ENCODE measurements at places on chromosomes 2 and 18.

DNA sequence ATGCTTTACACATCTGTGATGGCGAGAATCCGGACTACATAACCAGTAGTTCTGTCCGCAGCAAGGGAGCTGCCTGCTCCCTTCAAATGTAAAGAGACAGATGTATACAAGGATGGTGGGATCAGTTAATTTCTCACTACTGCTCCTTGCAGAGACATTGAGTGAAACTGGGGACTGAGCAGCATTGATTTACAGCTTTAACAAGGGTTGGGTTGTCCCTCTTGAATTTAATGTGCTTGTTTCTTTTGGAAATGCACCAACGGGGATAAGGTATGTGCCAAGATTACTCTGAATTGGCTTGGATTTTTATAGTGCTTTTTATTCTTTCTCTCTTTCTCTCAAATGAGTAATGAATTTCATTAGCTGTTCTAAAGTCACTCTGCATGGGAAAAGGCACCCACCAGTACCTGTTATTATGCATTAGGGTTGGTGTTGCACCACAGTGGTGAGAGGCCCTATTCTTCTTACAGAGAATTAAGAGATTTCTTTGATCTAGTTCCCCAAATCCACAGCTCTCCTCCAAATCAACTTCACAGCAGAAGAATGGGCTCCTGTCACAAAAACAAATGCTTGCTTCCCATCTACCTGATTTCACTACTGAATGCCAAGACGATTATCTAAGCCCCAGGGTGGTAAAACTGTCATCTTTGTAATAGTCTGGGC lies 107.6 kb downstream of the DOCK10 start:
- DNase-seq = no peak

DNA sequence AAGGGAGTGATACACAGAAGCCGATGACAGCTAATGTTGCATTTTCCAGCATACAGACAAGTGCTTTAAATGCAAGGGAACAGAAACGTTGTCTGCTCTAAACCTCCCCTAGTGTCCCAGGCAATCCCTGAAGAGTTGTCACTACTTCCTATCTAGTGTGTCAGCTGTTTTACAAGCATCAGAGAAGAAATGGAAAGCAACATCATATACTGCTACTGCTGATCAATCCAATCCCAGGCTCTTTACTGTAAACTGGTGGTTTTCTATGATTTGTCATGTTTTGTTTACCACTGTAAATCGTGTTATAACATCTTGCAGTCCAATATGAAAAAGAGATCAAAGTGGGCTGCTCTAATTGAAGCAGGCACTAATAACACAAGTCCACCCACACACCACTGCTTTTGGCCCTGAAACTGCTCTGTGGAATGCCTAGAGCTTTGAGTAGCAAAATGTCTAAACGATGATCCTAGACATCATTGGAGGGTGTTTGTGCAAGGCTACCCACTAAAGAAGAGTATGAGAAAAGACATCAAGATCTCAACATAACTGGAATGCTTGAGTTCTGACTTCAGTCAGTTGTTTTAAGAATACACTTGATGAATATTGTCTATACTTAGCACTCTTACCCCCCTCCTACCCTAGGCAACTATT lies 18.1 kb upstream of the ROCK1 start:
- DNase-seq = peak; percentile 86

GRCh38 chr2:217398101-217398500 lies 538.2 kb upstream of the TNP1 start:
- DNase-seq = no peak

- DNase-seq = no peak
Measured at GRCh38 chr2:63698786-63699548, 110.2 kb downstream of the MDH1 start.

DNA sequence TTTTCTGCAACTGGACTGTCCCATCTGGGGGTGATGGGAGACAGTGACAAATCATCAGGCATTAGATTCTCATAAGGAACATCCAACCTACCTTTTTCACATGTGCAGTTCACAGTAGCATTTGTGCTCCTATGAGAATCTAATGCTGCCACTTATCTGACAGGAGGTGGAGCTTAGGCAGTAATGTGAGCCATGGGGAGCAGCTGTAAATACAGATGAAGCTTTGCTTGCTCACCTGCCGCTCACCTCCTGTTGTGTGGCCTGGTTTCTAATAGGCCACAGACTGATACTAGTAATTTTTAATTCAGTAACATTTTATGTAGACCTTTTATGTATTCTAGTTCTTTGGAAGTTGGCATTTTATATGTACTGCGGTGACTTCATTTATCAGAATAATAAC lies 180.1 kb upstream of the SPOPL start:
- DNase-seq = no peak

DNA sequence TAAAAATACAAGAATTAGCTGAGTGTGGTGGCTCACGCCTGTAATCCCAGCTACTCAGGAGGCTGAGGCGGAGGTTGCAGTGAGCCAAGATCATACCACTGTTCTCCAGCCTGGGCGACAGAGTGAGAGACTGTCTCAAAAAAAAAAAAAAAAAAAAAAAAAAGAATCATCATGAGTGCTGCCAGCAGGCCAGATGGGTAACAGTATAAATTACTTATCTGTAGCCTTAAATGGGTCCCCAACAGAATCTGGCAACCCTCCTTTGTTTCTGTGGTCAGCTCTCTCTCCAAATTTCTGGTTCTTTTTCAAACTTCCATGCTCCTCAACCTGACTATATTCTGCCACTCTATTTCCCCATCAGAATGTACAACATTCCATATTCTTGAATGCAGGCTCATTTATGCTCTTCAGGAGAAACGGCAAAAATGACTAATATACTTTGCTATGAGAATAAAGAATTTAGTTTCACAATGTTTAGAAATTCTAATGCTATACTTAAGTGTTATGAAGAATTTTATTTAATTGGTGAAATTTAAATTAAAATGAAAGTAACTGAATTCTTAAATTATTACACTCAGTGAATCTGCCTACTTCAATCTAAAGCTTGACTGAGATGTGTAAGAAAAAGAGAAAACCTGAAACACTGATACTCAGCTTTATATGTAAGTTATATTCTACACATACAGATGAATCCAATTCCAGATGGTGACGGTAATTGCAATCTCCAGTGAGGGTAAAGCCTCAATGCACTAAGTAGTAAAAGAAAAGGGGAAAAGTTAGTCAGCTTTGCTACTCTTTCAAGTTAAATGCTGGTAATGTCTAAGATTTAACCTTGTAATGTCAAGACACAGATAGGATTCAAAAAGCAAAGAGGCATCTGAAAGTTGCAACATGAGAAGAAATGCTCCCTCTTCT lies 24.8 kb downstream of the LPIN2 start:
- DNase-seq = peak; percentile 77

DNA sequence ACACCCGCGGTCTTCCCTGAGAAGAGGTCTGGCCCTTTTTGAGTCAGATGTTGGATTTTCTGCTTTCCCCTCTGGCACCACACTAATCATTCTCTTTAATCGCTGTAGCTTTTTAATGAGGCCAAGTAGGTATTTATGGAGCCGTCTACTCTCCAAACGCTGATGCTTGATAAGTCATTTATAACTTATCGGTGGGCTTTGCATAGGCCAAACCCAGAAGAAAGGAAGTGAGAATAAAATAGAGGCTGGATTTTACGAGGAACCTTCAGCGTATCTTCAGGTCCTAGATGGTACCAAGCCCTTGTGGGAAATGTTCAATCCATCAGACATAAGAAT lies 142.5 kb upstream of the CTAGE1 start:
- no peak for DNase-seq

GRCh38 chr2:240702640-240703011 lies 11.0 kb downstream of the AQP12A start:
- no peak for DNase-seq

GRCh38 chr2:119713819-119714490 lies 35.0 kb downstream of the TMEM177 start:
- DNase-seq = no peak

DNA sequence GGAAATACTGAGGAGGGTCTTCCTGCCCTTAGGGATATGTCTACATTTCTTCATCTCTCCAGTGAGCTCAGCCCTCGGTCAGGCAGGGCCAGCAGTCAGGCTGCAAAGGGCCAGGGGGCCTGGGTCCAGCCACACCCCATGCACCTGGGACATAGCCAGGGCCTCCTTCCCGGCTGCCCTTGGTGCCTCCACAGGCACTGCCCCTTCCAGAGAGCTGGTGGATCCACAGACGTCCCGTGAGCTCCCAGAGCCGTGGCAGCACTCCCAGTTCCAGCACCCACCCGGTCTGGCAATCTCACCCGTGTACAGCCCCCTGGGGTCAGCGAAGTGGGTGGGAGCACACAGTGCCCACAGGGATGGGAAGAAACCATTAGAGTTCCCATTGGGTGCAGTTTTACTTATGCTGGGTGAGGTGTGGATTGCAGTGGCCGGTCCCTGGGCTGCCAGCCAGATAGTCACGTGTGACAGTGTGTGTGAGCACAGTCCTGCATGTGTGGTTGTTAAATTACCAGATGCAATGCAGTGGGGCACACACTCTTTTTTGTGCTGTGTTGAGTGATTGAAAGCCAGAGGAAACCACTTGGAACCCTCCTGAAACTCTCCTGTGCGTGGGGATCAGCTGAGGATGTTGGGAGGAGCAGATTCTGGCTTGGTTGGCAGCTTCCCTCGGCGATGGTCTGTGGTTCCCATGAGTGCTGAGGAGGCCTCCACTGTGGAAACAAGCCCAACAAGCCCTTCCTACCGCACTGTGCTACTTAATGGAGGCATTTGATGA lies 131.0 kb downstream of the SNTG2 start:
- no peak for DNase-seq

DNA sequence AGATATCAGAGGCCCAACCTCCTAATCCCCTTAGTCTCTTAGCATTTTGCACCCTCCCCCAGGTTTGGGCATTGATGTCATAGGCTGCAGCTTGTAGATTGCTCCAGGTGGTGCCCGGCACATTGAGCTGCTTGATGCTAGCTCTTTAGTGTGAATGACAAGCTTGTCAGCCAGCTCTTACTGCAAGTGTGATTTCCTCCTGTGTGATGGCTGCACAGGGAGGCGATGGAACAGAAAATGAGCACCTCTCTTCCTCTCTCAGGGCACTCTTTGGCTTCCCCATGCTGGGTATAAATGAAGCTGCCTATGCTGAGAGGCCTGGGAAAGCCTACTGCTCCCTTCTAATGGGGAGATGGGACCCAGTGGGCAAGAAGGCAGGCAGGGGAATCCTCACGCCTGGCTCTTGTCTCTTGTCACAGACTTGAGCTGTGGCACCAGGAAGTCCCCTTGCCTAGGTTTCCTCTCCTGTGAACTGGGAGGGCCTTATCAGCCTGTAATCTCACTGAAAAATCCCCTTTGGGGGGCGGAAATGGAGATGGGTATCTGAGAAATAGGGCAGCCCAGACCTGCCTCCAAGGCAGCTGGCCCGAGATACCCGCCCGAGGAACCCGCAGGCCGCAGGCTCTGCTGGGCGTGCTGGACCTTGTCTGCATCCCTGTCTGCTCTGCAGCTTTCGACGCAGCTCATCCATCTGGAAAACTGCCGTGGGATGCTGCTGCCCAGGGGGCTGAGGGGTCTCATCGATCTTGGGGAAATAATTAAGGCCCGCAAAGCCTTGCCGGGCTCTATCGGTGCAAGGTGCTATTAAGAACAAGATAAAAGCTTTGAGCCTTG lies 163.5 kb upstream of the CXCR4 start:
- no peak for DNase-seq

DNA sequence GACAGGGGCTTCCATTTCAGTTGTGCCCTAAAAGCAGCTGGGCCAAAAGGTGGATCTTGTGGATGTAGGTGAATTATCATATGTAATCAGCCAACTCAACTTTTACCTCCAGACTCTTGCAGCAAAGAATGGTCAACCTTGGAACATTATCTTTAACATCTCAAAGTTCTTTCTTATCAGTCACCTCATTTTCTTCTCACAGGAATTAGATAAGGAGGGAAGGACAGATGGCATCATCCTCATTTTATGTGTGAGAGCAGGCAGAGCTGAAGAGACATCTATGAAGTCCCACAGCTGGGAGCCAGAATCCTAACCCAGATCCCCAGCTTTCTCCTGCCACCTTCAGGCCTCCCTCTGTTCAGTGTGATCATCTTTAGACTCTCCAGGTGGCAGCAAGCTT lies 182.1 kb downstream of the MGAT5 start:
- DNase-seq = no peak

- DNase-seq = no peak
Measured at GRCh38 chr18:80168982-80169381, 59.9 kb downstream of the ADNP2 start.

GRCh38 chr2:129480790-129481189 lies 498.7 kb upstream of the RAB6C start:
- no peak for DNase-seq

DNA sequence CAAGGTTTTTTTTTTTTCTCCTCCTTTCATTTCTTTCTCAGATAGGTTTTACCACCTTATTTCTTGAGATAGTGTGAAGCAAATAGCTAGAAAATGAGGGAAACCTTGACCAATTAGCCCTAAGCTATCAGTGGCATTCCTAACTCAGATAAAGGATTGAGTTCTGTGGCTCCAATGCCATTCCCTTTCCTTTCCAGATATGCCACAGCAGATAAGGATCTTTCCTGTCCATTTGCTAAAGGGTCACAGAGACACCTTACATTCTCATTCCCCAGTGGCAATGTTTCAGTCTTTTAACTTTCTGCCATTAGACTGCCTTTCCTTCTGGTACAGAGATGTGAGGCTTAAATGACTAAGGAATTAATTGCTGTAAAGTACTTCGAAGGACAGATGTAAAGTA lies 81.7 kb downstream of the MGAT5 start:
- no peak for DNase-seq

All from AG04449 (cell line).